ENCODE measurements at places on chromosomes 2 and 18.

DNA sequence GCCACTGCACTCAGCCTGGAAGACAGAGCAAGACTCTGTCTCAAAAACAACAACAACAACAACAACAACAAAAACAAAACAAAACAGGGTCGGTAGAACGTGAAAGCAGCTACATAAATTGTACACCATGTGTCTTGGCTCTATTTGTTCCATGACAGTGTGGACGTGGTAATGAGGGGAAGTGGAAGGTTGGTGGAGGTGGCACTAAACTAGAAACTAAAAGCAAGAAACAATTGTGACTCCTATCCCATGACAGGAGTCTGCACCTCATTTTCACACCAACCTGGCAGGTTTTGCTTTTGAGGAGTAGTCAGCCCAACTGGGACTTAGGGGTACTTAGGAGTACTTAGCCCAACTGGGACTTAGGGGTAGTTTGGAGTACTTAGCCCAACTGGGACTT is 62.5 kb upstream of the MRPS9 start:
- no peak for DNase-seq

DNA sequence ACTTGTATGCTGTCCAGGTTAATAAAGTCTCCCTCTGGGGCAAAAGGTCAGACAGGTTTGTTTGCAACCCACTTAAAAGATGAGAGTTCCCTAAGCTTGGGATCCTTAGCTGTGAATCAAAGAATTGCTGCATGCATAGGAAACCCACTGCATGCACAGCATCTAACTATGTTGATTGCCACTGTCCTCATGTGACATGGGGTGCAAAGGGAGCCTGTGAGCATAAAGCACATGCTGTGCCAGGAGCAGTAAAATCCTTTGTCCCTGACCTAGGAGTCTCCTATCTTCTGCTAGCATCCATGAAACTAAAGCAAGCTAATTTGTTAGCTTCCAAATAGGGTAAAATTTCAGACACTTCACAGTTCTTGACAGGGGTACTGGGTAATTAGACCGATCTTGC is 13.8 kb downstream of the METTL4 start:
- DNase-seq = no peak

- DNase-seq = no peak
Measured at GRCh38 chr18:9184998-9185613, 48.5 kb downstream of the ANKRD12 start.

- no peak for DNase-seq
Measured at GRCh38 chr2:65913813-65914212, 481.4 kb upstream of the SPRED2 start.

GRCh38 chr18:13521418-13521817 is 204.9 kb downstream of the FAM210A start:
- DNase-seq = no peak

- no peak for DNase-seq
Measured at GRCh38 chr18:73954268-73954667, 193.4 kb downstream of the FBXO15 start.

All from spinal cord (tissue), 10 donors.